ENCODE measurements at places on chromosomes 1 and 21.

DNA sequence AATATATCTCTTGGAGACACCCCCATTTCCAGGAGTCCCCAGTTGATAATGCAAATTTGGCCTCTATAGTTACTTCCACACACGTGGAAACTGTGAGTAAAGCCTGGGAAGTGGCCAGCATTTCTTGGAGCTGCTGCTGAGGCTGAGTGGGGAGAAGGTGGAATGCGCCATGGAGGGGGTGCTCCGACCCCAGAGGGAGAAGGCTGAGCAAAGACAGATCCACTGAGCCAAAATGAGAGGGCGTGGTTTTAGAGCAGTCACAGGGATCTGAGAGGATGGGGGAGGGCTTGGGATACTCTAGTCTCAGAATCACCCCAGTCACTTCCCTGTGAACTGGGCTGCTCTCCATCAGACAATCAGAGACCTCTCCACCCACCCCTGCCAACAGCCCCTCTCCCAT is 38.7 kb downstream of the TRIM62 start:
- no peak for DNase-seq

GRCh38 chr1:910881-911721 is 12.6 kb upstream of the SAMD11 start:
- no peak for DNase-seq

GRCh38 chr1:228513236-228513900 is 26.2 kb downstream of the RNF187 start:
- DNase-seq, result no peak

DNA sequence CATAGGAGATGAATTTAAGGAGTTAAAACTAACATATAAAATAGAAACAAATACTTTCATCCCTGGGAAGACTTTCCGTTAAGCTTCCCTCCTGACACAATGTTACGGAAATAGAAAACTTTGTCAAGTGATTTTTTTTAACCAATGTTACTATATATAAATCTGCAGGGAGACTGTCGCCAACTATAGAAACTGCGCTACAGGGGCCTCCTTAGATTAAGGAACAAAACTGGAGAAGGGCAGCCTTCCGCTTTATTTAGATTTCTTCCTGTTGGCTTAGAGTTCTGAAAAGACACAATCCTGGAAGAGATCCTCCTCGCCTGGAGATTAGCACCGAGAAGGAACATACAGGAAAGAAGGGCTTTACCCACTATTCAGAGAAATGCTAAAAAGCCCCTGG is 1.5 kb downstream of the MGST3 start:
- DNase-seq, result no peak

GRCh38 chr1:54996359-54996868 is 2.3 kb upstream of the BSND start:
- DNase-seq, result no peak

DNA sequence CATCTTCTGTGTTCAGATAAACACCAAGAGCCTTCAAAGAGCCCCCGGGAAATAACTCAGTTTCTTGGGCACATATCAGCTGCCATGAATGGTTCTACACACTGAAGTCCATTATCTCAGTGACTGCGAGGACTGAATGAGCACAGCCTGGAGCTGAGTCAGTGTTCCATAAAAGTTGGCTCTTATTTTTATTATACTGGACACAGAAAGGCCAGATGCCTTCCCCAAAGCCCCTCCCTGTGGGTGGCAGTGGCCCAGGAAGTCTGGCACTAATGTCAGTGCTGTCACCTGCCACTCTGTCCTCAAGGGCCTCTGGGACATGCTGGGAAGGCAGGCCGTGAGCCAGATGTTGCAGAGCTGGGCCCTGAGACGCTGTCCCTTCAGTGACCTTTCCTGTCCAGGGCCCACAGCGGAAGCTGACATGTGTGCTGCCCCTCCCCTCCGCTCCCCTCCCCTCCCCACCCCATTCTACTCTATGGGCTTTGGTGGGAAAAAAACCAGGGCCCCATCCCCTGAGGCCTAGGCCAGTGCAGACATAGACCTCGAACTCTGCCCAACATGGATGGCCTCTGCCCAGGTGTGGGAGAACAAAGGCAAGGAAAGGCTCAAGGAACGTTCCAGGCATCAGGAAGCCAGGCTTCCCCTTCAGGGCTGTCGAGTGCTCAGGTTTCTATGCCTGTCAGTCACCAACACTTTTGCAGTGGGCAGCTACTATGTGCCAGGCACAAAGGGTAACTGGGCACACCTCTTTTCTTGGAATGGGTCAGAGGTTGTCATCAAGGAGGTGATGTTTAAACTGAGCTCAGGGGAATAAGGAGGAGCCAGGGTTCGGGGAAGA is 22.4 kb upstream of the NPPB start:
- peak; percentile 16 for DNase-seq

- no peak for DNase-seq
These were observed at the start of gene RIMS3 for GRCh38 chr1:40665335-40666171. Gene RIMS3, minus strand, starts transcription at chr1:40665682. Its CDS starts 23,757 bp downstream, at chr1:40641925.

- DNase-seq, result no peak
These were observed at the start of gene TRPM2 for GRCh38 chr21:44353191-44353970. Gene TRPM2, plus strand, starts transcription at chr21:44353621. Its CDS starts 80 bp downstream, at chr21:44353701.

- no peak for DNase-seq
These were observed 463.3 kb downstream of the DPYD start for GRCh38 chr1:97457446-97458089.

DNA sequence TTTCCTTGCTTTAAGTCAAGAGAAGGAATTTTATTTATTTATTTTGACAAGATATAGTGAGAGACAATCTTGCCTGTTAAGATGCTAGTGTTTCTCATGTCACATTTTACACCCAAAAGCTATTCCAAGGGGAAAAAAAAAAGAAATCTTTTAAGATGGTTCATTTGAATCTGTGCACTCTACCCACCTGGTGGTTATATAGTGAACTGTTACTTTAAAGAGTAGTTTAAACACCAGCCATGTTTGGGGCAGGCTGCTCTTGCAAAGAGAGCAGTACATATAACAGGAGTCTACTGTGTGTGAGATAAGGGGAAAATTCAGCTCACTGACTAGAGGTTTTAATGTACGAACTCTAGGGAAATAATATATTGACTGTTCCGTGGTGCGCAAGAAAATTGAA is 3.3 kb upstream of the ELAVL4 start:
- peak; percentile 59 for DNase-seq

DNA sequence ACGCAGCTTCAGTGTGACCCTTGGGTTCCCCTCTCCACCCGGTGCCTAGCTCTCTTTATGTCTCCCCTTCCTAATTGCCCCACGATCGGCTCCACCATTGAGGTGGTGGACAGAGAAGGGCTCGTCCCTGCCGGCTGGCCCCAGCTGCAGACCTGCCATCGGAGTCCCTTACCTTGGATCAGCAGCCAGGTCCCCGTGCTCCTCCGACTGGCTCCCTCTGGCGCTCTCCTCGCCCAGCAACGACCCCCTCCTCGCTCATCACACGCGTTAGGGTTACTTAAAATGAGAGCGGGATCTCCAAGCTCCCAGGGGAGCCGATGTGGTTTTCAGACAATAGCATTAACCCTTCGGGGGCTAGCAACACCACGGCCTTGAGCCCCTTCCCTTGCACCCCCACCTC is 8.1 kb upstream of the ETV3L start:
- DNase-seq, result no peak

DNA sequence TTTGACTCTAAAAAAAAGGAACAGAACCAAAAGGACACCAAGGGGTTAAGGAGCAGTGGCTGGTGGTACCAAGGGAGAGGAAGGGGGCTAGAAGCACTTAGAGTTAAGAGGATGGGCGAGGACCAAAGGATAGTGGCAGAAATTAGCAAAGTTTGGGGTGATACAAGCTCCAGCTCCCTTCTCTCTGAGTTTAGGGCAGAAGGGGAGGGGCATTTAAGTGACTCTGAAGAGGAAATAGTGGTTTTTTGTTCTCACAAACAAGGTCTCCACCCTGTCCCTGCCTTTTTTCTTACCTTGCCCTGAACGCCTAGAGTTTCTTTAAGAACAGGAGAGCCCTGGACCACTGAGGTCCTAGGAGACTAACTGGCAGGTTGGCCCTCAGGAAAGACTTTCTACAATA is 3.3 kb downstream of the CDC42SE1 start:
- DNase-seq, result no peak

GRCh38 chr1:204495078-204495753 is 611 bp upstream of the PIK3C2B start:
- DNase-seq, result no peak

- no peak for DNase-seq
These were observed 177.7 kb downstream of the ADSS2 start for GRCh38 chr1:244273845-244274619.

DNA sequence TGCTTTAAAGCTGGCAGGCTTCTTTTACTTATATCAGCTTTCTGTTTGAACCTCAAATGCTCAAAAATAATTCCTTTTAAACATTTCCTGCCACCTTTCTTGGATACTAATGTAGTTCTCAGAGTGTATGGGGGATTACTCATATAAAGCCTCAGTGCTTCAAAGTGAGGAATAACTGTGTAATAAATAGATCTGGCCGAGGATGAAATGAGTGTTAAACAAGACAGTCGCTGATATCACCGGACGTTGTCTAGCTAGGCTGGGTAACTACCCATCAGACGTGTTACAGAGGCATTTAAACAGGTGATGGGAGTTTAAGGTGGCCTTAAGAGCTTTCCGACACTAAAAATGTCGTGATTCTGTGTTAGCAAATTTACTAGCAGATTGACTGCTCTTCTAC is 53.1 kb downstream of the VANGL2 start:
- DNase-seq, result no peak
